ENCODE measurements at places on chromosomes 4 and X.

GRCh38 chr4:163665521-163666331 lies 171.2 kb downstream of the TMA16 start:
- DNase-seq, result no peak

GRCh38 chr4:121155893-121156292 lies 8.2 kb downstream of the TNIP3 start:
- DNase-seq, result peak; percentile 88

GRCh38 chr4:119788349-119789266 lies 160.0 kb upstream of the PDE5A start:
- no peak for DNase-seq

DNA sequence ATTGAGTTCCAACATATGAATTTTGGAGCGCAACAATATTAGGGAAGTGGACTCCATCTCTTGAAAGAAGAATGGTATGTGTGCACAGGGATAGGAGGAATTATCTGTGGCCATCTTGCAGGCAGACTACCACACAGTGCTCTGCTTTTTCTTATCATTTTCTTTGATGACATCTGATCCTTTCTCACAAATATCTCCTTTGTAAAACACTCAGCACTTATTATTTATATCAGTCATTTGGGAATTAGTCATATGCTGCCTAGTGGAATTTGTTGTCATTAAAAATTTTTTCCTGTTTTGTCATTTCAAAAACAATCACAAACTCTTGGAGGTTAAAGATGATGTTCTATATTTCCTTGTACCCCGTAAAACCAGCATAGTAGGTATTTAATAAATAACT lies 444.3 kb upstream of the ATOH1 start:
- DNase-seq, result peak; percentile 27

DNA sequence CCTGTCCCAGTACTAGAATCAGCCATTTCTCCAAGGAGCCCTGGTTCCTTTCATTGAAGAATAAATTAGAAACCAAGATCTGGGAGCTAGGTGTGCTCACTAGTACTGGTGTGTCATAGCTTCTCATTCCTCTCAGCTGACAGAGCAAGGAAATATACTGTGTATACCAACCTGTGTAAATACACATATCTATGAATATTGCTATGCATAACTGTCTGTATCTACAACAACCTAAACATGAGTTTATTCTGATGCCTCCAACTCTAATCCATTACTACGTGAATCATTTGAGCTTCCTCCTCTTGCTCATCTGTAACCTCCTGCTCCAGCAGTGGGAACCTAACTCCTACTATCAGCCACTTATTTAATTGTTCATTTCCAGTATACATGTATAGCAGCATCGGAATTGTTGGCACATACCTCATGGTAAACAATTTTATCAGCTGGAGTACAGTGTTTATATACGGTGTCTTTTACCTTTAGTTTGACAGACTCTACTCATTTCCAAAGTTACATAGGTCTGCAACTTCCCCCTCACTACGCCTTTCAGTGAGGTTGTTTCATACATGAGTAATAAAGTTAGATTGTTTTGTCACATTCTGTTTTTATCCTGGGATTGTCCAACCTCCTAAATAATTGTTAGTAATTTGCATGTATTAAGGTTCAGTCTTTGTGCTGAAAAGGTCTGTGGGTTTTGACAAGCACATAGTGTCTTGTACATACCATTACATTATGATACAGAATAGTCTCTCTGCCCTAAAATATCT lies 7.1 kb upstream of the SCRG1 start:
- DNase-seq, result no peak

GRCh38 chr4:126269106-126269505 lies 954.4 kb downstream of the FAT4 start:
- DNase-seq, result peak; percentile 49

DNA sequence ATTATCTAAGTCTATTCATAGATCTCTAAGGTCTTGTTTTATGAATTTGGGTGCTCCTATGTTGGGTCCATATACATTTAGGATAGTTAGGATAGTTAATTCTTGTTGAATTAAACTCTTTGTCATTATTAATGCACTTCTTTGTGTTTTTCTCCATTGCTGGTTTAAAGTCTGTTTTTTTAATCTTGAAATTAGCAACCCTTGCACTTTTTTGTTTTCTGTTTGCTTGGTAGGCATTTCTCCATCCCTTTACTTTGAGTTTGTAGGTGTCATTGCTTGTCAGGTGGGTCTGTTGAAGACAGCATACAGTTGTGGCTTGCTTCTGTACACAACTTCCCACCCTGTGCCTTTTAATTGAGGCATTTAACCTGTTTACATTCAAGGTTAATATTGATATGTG lies 434.8 kb downstream of the OPHN1 start:
- no peak for DNase-seq

GRCh38 chrX:69034451-69034850 lies 130.8 kb downstream of the PJA1 start:
- no peak for DNase-seq

GRCh38 chrX:155216940-155217440 lies 730 bp downstream of the VBP1 start:
- DNase-seq, result no peak

DNA sequence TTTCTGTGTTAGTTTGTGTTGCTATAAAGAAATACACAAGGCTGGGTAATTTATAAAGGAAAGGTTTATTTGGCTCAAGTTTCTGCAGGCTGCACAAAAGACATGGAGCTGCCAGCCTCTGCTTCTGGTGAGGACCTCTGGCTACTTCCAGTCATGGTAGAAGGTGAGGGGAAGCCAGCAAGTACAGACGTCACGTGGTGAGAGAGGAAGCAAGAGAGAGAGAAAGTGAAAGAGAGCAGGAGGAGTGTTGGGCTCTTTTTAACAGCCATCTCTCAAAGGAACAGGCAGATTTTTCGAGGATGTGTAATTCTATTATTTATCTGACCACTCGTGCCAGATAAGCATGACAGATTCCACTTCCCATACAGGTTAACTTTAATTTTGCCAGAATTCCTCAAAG lies 1199.1 kb downstream of the ADGRL3 start:
- no peak for DNase-seq

DNA sequence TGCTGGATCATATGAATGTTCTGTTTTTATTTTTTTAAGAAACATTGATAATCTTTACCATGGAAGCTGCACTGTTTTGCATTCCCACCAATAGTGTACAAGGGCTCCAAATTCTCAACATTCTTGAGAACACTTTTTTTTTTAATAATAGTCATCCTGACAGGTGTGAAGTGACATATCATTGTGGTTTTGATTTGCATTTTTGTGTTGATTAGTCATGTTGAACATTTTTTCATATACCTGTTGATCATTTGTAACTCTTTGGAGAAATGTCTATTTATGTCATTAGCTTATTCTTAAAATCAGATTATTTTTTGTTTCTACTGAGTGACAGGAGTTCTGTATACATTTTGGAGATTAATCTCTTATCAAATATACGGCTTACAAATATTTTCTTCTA lies 408.5 kb downstream of the GLUD2 start:
- DNase-seq, result no peak

DNA sequence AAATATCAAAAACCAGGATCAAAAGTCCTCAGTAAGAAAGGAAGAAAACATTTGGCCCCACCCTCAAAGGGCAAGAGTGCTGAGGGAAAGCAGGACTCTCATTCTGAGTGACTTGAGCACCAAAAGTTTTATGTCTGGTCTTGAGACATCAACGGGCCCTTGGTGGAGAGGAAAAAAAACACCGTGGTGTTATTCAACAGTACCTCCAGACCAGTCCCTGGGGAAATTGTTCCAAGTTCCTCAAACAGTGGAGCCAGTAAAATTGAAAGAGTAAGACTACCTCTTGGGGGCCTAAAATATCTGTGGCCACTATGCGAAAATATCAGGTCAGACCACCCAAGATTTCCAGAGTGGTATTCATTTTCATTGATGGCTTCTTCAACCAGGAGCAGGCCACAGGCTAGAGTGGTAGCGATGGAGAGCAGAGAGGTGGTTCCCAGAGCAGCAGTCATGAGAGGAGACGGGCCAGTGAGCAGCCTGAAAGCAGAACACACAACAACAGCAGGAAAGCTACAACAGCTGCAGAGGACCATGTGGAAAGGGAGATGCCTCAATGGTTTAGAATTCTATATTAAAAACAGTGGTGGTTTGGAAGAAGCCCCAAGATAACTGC lies 63.7 kb upstream of the RPL34 start:
- DNase-seq, result no peak

GRCh38 chr4:89158884-89159503 lies 47.7 kb downstream of the TIGD2 start:
- peak; percentile 44 for DNase-seq

GRCh38 chr4:118810991-118811764 lies 24.7 kb downstream of the SEC24D start:
- DNase-seq, result peak; percentile 91

- no peak for DNase-seq
Measured at GRCh38 chr4:145487631-145488030, 6.0 kb downstream of the SMAD1 start.

DNA sequence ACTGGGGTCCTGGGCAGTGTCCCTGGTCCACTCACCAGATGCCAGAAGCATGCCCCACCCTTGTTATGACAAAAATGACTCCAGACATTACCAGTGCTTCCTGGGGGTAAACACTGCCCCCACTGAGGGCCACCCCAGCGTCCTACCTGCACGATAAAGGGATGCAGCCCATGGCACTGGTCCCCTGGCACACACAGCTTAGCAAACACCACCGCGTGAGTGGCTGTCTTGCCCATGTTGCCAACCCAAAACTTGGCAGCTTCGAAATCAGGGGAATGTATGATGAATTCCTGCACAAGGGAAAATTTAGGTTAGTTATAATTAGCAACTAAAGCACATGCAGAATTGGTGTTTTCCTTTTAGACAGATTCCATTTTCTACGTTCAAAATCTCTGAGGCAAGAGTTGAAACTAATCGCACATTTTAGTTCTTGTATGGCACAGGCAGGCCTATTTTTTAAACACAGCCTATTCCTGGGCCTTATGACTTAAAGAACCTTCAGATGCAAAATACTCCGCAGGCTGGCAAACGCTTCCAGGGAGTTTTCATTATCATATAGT lies 30.4 kb downstream of the ACOX3 start:
- no peak for DNase-seq

- peak; percentile 76 for DNase-seq
Measured at GRCh38 chrX:154040307-154040756, 20.6 kb upstream of the IRAK1 start.
